ENCODE measurements at places on chromosomes 5 and 9.

GRCh38 chr5:320524-321229 is 837 bp upstream of the AHRR start:
- no peak for DNase-seq

DNA sequence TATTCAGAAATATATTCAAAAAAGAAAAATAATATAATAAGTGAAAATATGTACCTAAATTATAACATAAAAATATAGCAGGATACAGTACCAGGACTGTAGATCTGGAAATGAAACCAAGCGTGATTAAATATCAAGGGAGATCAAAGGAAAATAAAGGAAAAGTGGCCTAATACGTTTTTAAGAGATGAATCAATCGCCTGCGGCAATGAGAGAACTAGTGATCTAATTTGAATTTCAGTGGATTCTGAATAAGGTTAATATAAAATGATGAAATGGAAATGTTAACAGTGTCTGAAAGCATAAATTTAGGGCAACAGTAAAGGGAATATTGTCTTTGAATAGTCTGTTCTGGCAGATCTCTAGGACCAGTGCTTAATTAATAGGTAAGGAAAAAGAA is 1761.9 kb upstream of the ACO1 start:
- DNase-seq, result no peak

DNA sequence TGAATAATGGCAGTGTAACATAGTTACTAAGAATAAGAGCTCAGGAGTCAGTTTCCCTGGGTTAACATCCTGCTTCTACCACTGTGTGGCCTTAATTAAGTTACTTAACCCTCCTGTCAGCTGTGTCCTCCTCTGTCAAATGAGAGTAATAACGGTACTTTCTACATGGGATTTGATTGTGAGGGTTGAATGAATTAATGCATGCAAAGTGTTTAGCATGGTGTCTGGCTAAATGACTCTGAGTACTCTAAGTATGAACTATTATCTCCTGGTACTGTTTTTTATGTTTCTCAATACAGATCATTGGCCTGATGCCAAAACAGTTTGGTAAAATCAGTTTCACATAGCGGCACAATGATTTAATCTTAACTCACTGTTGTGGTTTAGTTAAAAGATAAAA is 19.6 kb downstream of the ZNF131 start:
- no peak for DNase-seq

GRCh38 chr9:71383308-71383940 is 262.0 kb upstream of the TRPM3 start:
- no peak for DNase-seq

GRCh38 chr9:120306561-120306960 is 273.4 kb downstream of the CDK5RAP2 start:
- no peak for DNase-seq

- DNase-seq, result no peak
These were observed 1.3 kb downstream of the IL33 start for GRCh38 chr9:6216951-6217350.

DNA sequence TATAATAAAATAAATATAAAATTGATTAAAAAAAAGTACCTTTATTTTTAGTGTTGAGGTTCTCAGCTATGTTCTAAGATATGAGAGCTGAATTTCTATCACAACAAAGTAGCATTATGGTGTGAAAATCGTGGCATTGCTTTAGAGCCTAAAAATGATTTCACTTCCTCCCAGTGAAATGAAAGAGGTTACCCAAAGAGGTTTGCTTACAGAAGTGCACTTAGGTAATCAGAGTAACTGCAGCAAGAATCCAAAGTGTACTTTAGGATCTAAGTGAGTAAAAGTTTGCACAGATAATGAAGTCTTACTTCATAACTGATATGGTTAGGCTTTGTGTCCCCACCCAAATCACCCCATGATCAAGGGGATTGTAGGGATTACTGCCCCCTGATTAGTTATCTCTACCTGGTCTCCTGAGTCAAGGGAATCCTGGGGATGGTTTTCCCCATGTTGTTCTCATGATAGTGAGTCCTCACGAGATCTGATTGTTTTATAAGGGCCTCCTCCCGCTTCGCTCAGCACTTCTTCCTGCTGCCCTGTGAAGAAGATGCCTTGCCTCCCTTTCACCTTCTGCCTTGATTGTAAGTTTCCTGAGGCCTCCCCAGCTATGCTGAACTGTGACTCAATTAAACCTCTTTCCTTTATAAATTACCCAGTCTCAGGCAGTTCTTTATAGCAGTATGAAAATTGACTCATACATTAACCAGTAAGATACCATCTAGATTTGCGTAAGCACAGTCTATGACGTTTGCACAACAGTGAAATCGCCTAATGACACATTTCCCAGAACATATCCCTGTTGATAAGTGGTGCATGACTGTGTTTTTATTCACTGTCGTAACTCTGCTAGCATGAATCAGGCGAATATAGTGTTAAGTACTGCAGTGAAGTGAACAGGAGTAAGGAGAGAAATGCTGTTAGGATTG is 40.3 kb upstream of the LRRC70 start:
- no peak for DNase-seq

DNA sequence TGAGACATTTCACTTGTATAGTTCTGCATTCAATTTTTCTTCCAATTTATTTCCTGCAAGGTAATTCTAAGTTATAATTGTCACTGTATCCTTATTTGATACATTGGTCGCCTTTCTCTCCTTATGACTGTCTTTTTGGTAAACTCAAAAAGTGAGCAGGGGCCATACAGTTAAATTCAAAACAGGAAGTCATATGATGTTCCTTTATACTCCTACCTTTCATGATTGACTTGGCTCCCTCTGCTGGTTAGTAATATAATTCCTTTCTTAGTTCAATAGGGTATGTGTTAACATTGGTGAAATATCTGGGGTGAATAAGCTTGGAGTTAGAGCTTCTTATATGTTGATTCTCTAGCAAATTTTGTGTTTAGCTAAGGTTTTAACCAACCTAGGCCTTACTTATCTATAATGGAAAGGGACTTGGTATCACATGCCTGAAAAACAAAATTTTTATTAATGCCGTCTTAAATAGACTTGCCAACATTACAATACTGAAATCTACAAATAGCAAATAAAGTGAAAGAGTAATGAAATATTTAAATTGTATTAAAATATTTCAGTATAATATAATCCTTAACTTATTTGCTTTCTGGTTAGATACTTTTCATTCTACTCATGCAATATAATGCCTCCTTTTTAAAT is 6.0 kb upstream of the NIPBL start:
- DNase-seq, result no peak

- DNase-seq, result no peak
These were observed 124.0 kb upstream of the PPP1R26 start for GRCh38 chr9:135355521-135356011.

- no peak for DNase-seq
These were observed 215.4 kb downstream of the GLIS3 start for GRCh38 chr9:4084435-4084818.

- peak; percentile 75 for DNase-seq
These were observed 33.6 kb downstream of the COL15A1 start for GRCh38 chr9:98977246-98977714.

- DNase-seq, result no peak
These were observed 59.1 kb upstream of the ALDH1A1 start for GRCh38 chr9:73011956-73012355.

GRCh38 chr5:8560776-8561175 is 691.8 kb downstream of the MTRR start:
- no peak for DNase-seq

DNA sequence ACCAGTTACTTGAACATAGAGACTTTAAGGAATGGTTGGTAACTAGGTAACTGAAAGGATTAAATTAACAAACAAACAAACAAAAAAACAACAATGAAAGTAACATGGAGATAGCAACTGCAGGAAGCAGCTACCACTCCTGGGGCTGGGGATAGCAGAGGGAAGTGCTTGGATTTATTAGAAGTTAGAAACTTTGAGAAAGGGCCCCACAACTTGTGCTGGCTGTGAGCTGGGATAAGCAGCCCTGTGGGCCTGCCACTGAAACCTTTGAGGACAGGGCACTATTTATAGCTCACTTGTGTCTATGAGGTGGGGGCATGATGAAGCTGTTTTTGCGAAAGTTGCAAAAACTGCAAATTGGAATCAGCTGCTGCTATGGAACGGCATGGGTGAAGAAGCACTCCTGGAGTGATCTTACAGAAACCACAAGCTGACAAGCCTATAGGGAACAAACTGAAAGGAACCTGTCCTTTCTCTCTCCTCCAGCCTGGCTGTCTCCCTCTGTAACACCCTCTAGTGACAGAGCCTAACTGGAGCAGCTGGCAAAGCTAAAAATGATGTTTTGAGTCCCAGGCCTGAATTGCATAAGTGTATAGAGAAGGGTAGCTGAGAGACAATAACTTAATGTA is 91.4 kb upstream of the RANBP6 start:
- DNase-seq, result peak; percentile 20

GRCh38 chr9:86531971-86532640 is 177.9 kb upstream of the TUT7 start:
- no peak for DNase-seq

GRCh38 chr5:144117412-144117811 is 53.0 kb downstream of the YIPF5 start:
- no peak for DNase-seq

- peak; percentile 46 for DNase-seq
These were observed 166.4 kb downstream of the TLE1 start for GRCh38 chr9:81522716-81523551.

GRCh38 chr5:145826895-145827674 is 8.1 kb downstream of the PRELID2 start:
- DNase-seq, result no peak

GRCh38 chr5:54556141-54556540 is 38.6 kb downstream of the SNX18 start:
- DNase-seq, result no peak

- DNase-seq, result no peak
These were observed 65.1 kb downstream of the SLC44A1 start for GRCh38 chr9:105309531-105309931.

GRCh38 chr9:31355965-31356364 is 1028.5 kb upstream of the ACO1 start:
- DNase-seq, result no peak

DNA sequence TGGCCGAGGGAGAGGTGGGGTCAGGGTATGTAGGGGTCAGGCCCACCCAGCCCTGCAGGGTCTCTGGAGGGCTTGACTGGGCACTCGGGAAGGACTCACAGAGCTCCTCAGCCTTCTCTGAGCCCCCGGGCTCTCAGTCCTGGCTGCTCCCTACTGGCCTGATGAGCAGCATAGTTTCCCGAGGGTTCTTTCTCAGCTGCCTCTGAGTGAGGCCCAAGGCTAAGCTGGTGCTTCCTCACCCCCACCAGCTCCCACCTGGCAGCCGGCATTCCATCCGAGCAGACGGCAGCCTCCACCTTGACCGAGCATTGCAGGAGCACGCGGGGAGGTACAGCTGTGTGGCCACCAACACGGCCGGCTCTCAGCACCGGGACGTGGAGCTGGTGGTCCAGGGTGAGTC is 56.0 kb downstream of the HMCN2 start:
- DNase-seq, result no peak

- DNase-seq, result no peak
These were observed 159.6 kb upstream of the TBCA start for GRCh38 chr5:77935506-77936364.

GRCh38 chr5:74153255-74153790 is 487.2 kb downstream of the ENC1 start:
- no peak for DNase-seq

GRCh38 chr9:26833792-26834191 is 58.8 kb downstream of the CAAP1 start:
- no peak for DNase-seq

- no peak for DNase-seq
These were observed 150.9 kb downstream of the ISOC1 start for GRCh38 chr5:129245489-129245888.

- peak; percentile 76 for DNase-seq
These were observed at the start of gene ANGPTL2 for GRCh38 chr9:127122176-127123063. Gene ANGPTL2, minus strand, starts transcription at chr9:127122635. Its CDS starts 13,904 bp downstream, at chr9:127108731.

DNA sequence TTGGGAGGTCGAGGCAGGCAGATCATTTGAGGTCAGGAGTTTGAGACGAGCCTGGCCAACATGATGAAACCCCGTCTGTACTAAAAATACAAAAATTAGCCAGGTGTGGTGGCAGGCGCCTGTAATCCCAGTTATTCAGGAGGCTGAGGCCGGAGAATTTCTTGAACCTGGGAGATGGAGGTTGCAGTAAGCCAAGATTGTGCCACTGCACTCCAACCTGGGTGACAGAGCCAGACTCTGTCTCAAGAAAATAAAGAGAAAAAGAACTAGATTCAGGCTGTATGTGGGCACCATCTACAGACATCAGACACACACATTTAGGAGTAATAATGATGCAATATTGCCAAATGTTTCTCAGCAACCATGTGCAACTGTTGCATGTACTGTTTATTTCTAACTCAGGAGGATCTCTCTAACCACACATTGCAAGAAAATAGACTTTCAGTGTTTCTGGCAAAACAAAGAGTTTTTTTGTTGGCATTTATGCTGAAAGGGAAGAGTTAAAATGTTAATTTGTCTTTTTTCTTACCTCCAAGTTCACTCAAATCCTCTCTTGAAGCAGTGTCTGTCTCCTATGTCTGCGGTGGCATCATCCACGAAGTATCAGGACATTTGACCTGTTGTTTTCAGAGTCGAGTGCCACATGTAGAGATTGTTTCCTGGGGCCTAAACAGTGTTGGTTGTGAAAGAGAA is 5.1 kb upstream of the ORM1 start:
- no peak for DNase-seq

DNA sequence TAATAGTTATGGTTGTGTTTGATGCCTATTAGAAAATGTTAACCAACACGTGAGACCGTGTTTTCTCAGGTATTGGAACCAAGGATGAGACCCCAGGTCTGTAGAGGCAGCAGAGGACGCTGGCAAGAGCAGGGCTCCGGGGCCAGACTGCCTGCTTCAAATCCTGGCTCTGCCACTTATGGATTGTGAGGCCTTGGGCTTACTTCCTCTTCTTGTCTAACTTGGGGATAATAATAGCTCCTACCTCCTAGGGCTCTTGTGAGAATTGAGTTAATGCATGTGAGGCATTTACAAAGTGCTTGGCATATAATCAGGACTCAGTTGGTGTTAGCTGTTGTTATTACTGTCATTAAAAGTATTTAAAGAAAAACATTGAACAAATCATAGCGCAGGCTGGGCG is 85.5 kb upstream of the PITX1 start:
- DNase-seq, result no peak

DNA sequence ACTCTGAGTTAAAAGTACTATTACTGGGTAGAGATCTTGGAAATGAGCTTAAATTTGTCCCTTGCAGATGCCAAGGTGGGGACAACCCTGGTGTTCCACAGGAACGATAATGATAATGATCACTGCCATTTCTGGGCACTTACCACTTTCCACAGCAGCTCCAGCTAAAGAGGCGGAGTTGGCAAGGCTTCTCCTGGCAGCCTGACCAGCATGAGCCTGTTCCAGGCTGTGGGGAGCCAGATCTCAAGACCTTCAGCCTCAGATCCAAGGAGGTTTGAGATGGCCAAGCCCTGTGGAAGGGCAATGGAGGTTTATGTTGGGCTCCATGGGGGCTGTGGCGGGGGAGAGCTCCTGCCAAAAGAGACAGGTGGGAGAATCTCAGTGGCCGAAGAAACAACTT is 244.9 kb upstream of the MVB12B start:
- no peak for DNase-seq

DNA sequence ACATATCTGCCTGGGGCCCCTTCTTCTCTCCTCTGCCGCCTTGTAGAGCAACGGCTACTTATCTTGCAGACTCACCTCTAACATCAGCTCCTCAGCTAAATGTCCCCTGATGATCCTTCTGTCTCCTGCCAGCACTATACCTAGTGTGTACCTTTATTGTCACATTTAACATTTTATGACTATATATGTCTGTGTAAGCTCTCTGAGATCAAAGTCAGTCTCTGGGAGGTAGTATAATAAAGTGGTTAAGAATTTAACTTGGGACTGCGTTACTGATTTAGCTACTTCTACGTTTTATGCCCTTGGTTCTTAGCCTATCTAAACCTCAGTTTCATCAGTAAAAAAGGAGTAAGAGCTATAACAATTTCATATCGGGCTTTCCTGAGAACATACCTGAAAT is 2.2 kb downstream of the TMED7 start:
- no peak for DNase-seq
